ENCODE measurements at places on chromosomes 5 and 9.

GRCh38 chr5:978054-978453 lies 30.5 kb upstream of the NKD2 start:
- no peak for DNase-seq

DNA sequence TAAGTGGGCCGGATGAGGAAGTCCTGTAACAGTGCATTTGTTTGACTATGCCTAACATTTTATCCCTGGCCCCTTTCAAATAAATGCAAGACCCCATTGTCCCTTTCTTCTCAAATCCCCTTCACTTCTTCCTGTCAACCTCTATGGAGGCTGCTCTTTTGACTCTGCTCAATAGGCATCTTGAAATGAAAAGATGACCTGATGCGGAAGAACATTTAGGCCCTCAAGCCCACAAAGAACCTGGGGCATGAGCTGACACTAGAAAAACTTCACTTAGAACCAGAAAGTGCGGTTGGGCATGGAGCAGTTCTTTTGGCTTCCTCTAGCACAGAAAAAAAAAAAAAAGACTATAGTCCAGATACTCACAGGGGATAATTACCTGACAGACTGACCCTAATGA lies 1434.7 kb upstream of the WWC1 start:
- no peak for DNase-seq

DNA sequence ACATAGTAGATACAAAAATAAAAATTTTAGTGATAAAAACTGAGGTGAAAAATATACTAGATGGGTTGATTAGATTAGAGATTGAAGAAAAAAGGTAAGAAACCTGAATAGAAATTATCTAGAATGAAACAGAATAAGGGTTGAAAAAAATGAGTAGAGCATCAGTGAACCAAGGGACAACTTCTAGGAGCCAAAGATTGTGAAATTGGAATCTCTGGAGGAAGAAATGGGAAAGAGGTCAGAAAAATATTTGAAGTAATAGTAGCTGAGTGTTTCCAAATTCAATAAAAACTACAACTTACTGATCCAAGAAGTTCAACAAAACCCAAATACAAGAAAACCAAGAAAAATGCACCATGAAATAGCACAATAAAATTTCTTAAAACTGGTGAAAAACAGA lies 116.6 kb upstream of the STARD4 start:
- no peak for DNase-seq

- no peak for DNase-seq
Measured at GRCh38 chr5:146745931-146746577, 132.5 kb downstream of the PPP2R2B start.

Data from CD4-positive, alpha-beta T cell treated with Interleukin-21 for 1 hour (primary cell).